ENCODE measurements at places on chromosomes 5 and 9.

DNA sequence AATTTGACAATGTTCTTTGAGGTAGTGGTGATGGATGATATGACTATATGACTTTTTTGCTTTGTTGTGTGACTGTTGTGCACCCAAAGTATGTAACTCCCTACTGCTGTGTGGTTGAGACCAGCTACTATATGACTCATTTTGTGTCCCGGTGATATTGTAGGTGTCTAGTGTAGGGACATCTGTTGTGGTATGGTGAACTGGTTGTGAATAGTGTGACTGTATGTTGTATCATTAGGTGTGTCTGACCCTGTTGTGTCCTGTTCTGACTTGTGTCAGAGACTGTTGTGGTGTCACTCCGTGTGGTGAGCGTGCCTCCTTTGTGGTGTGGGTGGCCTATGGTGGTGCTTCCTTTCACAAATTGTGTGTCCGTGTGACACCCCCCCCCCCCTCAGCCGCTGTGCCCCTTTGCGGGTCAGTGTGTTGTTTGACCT is 11.2 kb upstream of the CXXC5 start:
- peak; percentile 88 for DNase-seq

DNA sequence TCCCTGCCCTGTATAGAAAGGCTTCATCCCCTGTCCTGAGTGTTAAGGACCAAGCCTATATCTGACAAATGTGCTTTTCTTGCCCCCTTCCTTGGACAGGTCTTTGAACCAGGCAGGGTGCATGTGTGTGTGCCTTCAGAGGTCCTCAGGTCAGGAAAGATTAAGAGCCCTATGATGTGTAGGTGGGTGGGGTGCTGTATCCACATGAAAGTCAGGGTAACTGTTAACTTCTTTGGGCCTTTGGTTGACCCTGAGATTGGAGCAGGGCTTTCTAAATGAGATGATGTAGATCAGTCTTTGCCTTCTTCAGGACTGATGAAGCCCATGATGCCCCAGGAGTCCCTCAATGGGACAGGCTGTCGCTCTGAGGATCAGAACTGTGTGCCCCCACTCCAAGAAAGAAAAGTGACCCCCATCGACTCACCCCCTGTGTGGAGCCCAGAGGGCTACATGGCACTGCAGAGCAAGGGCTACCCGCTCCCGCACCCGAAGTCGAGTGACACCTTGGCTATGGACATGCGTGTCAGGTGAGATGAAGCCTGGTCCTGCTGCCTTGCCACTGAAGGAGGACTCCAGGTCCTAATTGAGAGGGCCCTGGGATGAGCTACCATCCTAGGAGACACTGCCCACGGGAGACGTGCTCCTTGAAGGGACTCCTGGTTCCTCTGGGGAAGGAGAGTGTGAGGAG is 29.4 kb upstream of the POMT1 start:
- DNase-seq = no peak

DNA sequence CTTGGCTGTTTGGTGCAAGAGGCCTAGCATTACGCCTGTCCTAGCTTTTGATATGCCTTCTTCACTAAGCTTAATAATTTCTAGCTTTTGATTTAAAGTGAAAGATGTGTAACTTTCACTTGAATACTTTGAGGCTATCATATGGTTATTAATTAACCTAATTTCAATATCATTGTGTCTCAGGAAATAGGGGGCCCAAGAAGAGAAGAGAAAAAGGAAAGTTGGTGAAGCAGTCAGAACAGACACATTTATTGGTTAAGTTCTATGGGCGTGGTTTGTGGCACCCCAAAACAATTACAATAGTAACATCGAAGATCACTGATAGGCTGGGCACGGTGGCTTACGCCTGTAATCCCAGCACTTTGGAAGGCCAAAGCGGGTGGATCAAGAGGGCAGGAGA is 40.9 kb upstream of the F2RL2 start:
- no peak for DNase-seq

DNA sequence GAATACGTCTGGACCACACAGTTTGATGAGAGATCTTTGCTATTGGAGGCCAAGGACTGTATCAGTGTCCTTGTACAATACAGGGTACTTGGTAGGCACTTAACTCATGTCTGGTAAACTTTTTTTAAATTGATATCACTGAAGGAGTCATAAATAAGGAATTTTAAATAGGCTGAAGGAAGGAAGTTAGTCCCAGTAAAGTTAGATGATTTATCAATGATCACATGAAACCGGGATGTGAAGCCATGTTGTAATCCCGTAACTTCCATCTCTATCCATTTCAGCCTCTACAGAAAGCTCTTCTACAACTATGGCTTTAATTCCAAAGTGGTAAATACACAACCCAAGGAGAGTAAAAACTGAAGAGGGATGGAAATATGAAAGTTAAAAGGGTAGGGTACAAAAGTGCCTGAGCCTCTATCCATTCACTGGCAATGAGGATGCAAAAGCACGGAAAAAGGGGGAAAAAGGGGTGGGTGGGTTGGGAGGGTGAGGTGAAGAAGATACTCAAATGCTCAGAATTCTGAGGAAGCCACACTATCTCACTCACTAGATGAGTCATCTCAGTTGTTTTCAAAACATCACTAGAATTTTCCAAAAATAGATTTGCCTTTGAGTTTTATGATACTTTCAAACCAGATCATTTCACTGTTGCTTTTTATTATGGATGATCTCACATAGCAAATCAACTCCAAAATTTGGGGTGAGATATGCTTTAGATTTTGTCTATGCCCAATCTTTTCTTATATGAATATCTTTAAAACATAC is 1053.5 kb downstream of the NR2F1-AS1 start:
- DNase-seq = no peak

DNA sequence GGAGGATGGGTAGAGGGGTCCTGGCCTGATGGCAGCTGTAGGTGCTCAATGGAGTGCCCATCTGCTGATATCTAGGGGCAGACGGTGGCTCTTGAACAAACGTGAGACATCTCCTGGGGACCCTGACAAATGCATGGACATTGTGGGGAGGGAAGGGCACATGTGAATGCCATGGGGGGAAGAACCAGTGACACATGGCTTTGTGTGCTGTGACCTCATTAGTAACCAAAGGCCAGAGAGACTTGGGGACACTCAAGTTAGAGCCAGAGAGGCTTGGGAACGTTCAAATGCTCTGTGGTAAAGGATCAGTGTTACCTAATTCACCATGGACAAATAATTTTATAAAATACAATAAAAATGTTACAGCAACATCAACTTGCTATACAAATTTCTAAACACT is 151.8 kb downstream of the ESM1 start:
- no peak for DNase-seq

GRCh38 chr9:137190315-137190856 is 1.9 kb downstream of the SSNA1 start:
- DNase-seq = no peak

- DNase-seq = peak; percentile 94
Measured at GRCh38 chr5:132103332-132103951, 29.9 kb downstream of the CSF2 start.

DNA sequence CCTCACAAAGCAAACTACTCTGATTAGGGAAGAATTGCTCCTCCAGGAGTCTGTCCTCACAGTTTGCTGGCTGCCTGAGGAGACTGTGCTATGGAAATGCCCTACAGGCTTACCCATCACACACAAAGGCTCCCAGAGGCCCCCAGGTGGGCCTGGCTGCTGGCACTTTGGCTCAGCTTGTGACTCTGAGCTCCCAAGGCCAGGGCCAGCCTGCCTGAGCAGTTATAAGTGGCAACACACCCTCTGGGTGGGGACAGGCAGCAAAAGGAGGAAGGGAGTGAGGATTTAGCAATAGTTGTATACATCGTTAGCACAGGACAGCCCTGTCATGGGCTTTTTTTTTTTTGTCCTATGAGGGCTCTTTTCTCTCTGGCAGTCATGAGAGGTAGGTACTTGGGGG is 103.5 kb downstream of the DAPK1 start:
- no peak for DNase-seq

GRCh38 chr5:44387406-44387805 is 1.8 kb downstream of the FGF10 start:
- no peak for DNase-seq

GRCh38 chr5:76715736-76716455 is at the start of gene F2R:
Gene F2R, plus strand, starts transcription at chr5:76716126. Its CDS starts 182 bp downstream, at chr5:76716308.
- peak; percentile 71 for DNase-seq

GRCh38 chr9:77753180-77753579 is 105.1 kb upstream of the GNA14 start:
- DNase-seq = no peak

- DNase-seq = peak; percentile 21
Measured at GRCh38 chr9:106964329-106964728, 101.4 kb downstream of the ZNF462 start.

Data from activated CD4-positive, alpha-beta T cell treated with anti-CD3 and anti-CD28 coated beads, Interleukin-10, Interleukin-2, amounts not matched to agents 100 ng/mL and 50 ng/mL, durations not matched to agents 16 hours and 8 hours (primary cell).